Thymus (tissue), 14 donors: ENCODE measurements at places on chromosomes 11 and 22.

DNA sequence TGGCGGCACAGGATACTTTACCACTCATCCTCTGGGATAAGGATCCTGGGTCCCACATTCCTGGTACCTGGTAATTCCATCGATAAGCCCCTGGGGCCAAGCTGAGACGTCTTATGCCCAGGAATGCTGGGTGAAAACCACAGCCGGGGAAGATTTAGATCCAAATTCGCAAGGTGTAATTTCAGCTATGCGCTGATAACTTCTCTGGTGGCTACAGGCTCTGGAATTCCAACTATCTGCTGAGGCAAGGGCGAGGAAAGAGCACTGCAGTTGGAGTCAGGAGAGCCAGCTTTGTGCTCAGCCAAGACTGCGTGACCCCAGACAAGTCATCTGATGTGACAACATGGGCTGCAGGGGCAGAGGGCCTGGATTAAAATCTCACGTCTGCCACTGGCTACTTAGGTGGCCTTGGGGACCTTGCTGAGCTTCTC, 9.9 kb upstream of the MYEOV start:
- no peak for DNase-seq

DNA sequence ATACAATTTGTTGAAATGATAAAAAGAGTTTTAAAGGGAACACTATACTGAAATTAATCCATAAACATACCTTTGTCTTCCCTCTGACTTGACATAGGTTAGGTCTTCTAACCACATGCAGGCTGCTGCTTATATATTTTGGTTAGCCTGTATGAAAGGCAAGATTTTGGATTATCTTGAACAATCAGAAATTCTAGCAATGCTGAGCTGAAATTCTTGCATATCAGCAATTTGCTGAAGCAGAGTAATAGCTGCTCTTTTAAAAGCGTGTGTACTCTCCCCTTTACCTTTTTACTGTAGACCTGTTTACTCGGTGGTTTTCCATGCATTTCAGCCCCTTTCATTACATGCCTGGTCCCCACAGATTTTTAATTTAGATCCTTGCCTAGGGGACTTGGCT, 34.0 kb downstream of the CWC15 start:
- no peak for DNase-seq

DNA sequence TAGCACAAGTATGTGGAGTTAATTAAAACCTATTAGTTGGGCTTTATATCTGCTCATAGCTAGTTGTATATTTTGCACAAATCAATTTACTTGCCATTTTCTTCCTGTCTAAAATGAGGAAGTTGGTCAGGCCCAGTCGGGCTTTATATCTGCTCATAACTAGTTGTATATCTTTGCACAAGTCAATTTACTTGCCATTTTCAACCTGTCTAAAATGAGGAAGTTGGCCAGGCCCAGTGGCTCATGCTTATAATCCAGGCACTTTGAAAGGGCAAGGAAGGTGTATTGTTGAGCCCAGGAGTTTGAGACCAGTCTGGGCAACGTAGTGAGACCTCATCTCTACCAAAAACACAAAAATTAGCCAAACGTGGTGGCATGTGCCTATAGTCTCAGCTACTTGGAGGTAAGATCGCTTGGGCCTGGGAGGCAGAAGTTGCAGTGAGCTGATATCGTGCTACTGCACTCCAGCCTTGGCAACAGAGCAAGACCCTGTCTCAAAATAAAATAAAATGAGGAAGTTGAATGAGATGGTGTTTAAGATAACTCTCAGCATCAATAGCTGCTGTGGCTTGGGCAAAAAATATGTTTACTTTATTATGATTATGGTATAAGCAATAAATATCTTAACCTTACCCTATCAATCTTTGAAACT, 1558.6 kb upstream of the RAG2 start:
- no peak for DNase-seq

GRCh38 chr11:14029440-14029839, 66.9 kb downstream of the SPON1 start:
- DNase-seq: no peak

- DNase-seq: no peak
These were observed 56.0 kb downstream of the SLC1A2 start for GRCh38 chr11:35363246-35363801.

- no peak for DNase-seq
These were observed 28.1 kb downstream of the ALKBH3 start for GRCh38 chr11:43908683-43909082.

DNA sequence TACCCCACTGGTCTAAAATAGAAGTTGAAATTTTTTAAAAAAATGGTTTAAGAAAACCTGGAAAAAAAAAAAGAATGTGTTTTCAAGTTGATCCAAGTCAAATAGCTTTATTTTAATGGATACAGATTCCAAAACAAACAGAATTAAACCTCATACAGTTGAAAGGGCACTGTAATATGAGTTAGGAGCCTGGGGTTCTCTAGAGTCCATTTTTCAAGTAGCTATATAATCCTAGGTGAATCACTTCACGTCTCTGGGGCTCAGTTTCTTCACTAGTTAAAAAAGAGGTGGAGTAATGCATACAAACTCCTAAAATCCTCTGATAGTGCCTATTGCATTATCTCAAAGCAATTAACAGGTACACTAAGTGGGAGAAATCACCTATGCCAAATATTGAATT, 132.9 kb downstream of the BBOX1 start:
- DNase-seq: no peak

DNA sequence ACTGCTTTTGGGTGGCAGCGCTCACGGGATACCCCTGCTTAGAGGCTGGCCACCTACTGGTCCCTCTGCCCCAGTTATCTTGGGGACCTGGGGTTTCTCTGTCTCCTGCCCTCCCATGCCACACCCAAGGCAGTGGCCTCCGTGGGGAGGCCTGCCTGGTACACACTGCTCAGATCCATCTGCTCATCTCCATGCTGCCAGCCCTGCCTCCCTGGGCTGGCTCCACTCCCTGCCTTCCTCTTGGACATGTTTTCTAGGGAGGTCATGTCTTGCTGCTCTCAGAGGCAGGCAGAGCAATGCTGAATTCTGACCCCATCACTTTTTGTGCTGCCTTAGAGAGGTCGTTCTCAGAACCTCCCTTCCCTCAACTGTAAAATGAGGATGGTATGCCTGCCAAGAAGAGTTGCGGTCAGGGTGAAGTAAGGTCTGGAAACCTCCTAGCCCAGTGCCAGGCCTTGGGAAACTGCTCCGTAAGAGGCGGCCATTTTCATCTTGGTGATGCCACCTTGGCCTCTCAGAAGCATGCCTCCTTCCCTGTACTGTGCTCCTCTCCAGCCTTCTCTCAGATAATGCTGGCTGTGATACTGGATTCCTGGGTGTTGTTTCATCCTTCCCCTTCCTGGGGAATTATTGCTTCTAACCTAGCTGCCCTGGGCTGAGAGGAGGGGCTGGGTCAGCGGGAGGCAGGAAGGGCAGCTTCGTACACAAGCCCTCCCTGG, 186.4 kb upstream of the ZBED5 start:
- no peak for DNase-seq

DNA sequence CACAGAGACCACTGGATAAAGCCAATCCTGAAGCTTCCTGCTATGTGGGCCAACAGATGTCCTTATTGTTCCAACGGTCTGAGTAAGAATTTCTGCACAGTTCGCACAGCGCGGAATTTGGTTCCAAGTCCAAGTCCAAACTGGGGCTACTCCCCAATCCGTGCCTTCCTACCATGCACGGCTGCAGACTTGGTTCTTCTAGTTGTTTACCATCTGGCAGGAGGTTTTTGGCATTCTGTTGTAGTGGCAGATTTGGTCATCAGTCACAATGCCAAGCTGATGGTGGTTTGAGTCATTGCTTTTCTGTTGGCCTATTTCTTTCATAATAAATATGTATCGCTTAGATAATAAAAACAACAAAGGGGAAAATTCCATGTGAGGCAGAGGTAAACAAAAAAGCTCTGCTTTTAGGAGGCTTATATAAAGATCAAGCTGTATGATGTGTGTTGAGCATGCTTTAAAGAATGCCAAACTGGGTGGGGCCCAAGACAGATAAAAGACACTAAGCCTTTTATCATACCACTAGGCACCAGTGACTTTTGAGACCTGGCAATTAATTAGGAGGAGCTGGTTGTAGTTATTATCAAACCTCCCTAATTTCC, 52.5 kb upstream of the SYN3 start:
- no peak for DNase-seq

DNA sequence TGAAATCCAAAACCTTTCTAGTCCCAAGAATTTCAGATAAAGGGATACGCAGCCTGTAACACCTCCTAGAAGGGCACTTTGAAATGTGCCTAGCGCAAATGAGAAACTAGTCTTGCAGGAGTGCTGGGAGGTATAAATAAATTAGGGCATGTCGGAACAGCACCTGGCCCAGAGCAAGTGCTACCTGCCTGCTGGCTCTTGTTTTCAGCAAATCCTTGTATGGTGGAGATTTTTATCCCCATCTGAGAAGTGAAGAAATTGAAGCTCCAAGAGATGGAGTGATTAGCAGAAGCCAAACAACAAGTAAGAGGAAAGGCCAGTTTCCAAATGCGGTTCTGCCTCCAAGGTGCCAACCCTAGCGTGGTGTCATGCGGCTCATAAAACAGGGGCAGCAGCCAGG, 36.7 kb upstream of the TFIP11 start:
- no peak for DNase-seq

DNA sequence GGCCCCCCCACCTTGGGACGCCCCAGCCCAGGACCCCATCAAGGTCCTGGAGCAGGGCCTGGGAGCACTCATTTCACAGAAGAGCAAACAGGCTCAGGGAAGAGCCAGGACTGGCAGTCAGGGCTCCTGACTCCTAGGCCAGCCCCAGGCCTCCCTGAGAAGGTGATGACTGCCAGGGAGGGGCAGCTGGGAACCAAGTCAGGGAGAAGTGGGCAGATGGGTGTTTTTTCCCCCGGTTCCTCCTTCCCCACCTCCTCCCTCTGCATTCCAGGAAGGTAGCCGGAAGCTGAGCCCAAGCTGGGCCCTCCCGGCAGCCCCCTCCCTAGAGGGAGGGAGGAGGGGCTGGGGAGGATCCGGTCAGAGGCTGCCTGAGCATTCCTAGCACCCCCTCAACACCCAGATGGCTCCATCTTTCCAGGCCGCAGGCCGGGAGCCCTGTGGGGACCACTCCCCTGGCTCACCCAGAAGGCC, 19.6 kb downstream of the MYRF start:
- no peak for DNase-seq
